ENCODE measurements at places on chromosomes 12 and 14.

DNA sequence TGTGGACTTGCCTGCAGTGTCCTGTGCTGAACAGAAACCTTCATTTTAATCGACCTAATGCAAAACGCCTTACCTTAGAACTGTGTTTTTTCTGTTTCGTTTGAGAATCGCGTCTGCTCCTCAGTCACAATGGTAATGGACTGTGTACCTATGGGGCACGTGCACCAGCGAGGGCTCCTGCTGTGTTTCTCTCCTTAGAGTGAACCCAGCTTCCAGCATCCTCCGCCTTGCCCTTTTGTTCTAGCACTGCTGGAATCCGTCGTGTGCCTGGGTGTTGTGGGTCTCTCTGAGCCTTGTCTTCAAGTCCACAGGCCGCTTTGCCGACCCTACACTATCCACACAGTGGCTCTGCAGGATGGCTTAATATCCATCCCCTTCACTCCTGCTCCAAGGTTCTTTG lies 3.6 kb downstream of the AMN start:
- H3K4me3 ChIP-seq: no peak overlapping the region
- DNase-seq: no peak
- H3K27me3 ChIP-seq: peaks cover 17% of the 10 kb centered on the region
- no peak overlapping the region for H3K27ac ChIP-seq

DNA sequence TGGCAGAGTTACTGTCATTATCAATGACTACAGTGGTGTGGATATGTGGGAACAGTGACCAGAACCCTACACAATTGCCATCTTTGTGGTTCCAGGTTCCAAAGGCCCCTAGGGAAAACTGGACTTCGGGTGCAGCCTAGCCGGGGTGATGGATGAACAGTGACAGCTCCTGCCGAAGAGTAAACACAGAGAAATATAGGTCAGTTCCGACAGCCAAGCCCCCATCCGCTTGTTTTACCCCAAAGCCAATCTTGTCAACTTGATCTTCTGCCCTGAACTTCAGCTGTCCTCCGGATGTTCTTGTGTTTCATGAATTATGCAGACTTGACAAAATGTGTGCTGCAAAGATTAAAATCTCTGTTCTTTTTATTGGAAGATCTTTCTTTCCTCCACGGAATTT lies 200.4 kb upstream of the SRRM4 start:
- no peak overlapping the region for H3K27ac ChIP-seq
- no peak for DNase-seq
- no peaks in the 10 kb centered on the region for H3K4me1 ChIP-seq
- H3K4me3 ChIP-seq: no peak overlapping the region

DNA sequence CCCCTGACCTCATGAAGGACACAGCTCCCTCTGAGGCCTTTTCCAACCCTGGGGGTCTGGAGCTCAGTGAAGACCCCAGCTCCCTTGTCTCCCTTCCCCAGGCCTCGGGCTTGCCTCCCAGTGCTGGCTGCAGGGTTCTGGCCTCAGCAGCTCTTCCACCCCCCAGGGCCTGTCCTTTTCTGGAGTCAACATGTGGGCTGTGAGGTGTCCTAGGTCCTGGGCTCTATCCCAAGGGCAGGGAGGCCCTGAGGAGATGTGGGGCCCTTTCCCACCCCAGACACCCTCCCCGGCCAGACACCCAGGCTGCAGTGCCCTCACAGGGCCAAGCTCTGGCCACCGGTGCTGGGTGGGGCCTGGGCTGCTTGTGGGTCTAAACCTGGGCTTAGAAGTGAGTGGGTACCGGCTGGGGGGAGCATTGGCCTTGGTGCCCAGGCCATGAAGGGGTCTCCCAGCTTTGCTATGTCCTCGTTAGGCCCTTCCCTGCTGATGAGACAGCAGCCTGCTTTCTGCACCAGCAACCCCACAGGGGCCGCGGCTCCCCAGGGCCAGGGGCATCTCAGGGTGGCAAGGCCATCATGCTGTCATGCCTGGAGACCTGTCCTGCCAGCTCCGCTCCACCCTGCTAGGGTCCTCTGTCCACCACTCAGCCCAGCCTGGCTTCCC lies 2.7 kb upstream of the CRIP2 start:
- H3K27me3 ChIP-seq: no peaks in the 10 kb centered on the region
- H3K36me3 ChIP-seq: peaks cover 11% of the 10 kb centered on the region
- no peak for DNase-seq

GRCh38 chr12:127742231-127742630 lies 524.7 kb upstream of the TMEM132C start:
- H3K27me3 ChIP-seq: no peaks in the 10 kb centered on the region
- H3K36me3 ChIP-seq: no peaks in the 10 kb centered on the region
- H3K27ac ChIP-seq: no peak overlapping the region

GRCh38 chr14:61472801-61473376 lies 151.5 kb downstream of the PRKCH start:
- H3K36me3 ChIP-seq: peaks cover 20% of the 10 kb centered on the region
- DNase-seq: peak; percentile 65
- H3K27ac ChIP-seq: peak overlapping the region; percentile 78
- H3K4me3 ChIP-seq: no peak overlapping the region

- H3K27me3 ChIP-seq: no peaks in the 10 kb centered on the region
- H3K27ac ChIP-seq: no peak overlapping the region
- H3K36me3 ChIP-seq: no peaks in the 10 kb centered on the region
- H3K4me3 ChIP-seq: no peak overlapping the region
Measured at GRCh38 chr12:116803013-116803736, 65.1 kb downstream of the RNFT2 start.

Measured in effector memory CD4-positive, alpha-beta T cell (primary cell).